ENCODE measurements at places on chromosomes 12 and 14. TPM values are rescaled to one million over a fixed set of nuclear protein-coding genes. Genes with fewer than 3 reads are reported as not detected.
A peak's percentile ranks its signal among the peaks of the same experiment; 100 is the strongest.

- no peak overlapping the region for H3K27ac ChIP-seq
- H3K4me1 ChIP-seq = peaks cover 17% of the 10 kb centered on the region
- H3K4me3 ChIP-seq = no peak overlapping the region
- H3K27me3 ChIP-seq = no peaks in the 10 kb centered on the region
These were observed 154.3 kb upstream of the CCND2 start for GRCh38 chr12:4119157-4119761.

DNA sequence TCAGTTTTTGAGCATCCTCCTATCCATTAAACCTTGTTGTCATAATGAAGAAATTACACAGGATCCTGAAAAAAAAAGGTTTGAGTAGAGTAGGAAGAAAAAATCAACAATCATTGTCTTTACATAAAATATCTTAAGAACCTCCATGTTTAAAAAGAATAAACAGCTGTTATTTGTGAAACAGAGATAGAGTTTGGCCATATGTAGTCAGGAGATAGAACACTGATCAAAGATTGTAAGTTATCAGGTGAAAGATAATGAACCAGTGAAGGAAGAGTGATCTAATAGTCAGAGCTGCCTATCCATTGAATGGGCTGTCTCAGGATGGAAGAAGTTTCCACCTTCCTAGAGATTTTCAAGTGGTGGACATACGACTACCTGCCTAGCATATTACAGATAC is 397.1 kb downstream of the SOX5 start:
- H3K4me1 ChIP-seq = no peaks in the 10 kb centered on the region
- H3K27me3 ChIP-seq = no peaks in the 10 kb centered on the region
- DNase-seq = no peak
- no peaks in the 10 kb centered on the region for H3K36me3 ChIP-seq
- no peak overlapping the region for H3K4me3 ChIP-seq
- no peak overlapping the region for H3K27ac ChIP-seq

DNA sequence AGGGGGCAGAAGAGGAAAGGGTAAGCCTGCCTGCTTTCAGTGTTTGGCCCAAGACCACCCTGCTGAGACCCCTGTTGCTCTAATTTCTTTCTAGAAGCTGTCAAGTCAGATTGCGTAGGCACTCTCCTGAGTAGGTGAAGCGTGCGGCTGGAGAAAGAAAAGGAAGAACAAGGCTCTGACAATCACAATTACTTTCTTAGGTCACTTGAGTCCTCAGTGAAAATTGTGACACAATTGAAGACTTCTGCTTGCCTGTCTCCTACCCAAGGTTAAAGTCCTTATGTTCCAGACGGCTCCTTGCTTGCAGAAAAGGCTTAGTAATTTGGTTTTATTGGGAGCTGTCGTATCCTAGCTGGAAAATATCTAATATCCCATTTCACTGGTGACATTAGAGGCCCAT is 721 bp upstream of the CTSG start:
- H3K4me3 ChIP-seq = no peak overlapping the region
- H3K27me3 ChIP-seq = no peaks in the 10 kb centered on the region
- H3K4me1 ChIP-seq = no peaks in the 10 kb centered on the region
- no peak for DNase-seq
- H3K27ac ChIP-seq = no peak overlapping the region
- H3K36me3 ChIP-seq = no peaks in the 10 kb centered on the region

DNA sequence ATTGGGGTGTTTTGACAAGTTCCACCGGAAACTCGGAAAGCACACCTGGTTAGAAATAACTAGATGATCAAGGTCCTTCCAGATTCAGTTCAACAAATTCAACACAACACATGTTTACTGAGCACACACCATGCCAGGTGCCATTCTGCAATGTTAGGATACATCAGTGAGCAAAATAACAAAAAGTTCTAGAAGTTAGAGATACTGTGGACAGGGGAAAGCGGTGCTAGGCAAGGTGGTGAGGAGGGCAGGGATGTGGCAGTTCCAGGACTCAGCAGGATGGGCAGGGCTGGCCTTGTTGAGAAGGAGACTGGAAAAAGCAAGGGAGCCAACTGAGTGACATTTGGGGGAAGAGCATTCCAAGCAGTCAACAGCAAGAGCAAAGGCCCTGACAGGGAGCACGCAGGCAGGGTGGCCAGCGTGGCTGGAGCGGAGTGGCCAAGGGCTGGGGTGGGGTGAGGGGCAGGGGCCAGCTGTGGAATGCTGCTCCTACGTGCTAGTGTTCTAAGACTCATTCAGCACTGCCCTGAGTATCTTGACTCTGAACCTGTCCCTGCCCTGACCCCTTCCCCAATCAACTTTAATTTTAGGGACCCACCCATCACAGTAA is 19.4 kb upstream of the FAIM2 start:
- H3K27ac ChIP-seq = peak overlapping the region; percentile 5
- H3K27me3 ChIP-seq = no peaks in the 10 kb centered on the region
- H3K36me3 ChIP-seq = no peaks in the 10 kb centered on the region

DNA sequence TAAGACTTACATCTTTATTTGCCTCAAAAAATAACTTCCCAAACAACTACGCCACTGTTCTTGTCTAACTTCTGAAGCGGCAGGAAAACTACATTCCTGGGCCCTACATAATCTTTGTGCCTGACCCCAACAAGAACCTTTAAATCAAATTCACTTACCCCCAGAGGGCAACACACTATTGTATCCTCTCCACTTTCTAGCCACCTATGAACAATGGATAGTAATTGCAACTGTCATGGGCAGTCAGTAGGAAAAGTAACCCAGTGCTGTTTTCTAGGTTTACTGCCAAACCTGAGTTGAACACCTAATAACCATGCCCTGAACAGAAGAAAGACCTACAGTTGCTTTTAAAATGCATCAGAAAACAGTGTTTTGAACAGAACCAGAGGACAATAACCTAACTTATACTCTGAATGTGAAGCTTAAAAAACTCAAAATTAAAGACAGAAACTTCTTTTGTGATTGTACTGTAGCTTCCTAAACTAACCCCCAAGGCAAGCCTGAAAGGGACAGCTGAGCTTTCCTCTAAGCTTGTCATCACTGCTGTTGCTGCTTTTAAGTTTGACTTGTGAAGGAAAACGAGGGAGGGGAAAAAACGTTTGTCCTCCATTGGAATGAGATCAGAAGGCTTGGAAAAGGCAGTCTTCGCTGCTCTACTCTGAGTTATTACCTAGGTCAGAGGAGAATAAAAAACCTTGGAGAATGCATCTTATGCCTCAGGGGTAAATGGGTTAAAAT is 195.7 kb downstream of the SOX5 start:
- H3K27ac ChIP-seq = no peak overlapping the region
- no peak overlapping the region for H3K4me3 ChIP-seq
- DNase-seq = no peak
- H3K4me1 ChIP-seq = no peaks in the 10 kb centered on the region
- no peaks in the 10 kb centered on the region for H3K36me3 ChIP-seq
- no peaks in the 10 kb centered on the region for H3K27me3 ChIP-seq

- H3K36me3 ChIP-seq = no peaks in the 10 kb centered on the region
- no peaks in the 10 kb centered on the region for H3K4me1 ChIP-seq
- H3K27ac ChIP-seq = peak overlapping the region; percentile 57
- H3K4me3 ChIP-seq = peak overlapping the region; percentile 38
These were observed 30.3 kb downstream of the DMAC2L start for GRCh38 chr14:50342221-50343078.

GRCh38 chr12:117273091-117273490 is 82.8 kb upstream of the FBXO21 start:
- H3K4me3 ChIP-seq = no peak overlapping the region
- H3K36me3 ChIP-seq = no peaks in the 10 kb centered on the region
- H3K4me1 ChIP-seq = no peaks in the 10 kb centered on the region

DNA sequence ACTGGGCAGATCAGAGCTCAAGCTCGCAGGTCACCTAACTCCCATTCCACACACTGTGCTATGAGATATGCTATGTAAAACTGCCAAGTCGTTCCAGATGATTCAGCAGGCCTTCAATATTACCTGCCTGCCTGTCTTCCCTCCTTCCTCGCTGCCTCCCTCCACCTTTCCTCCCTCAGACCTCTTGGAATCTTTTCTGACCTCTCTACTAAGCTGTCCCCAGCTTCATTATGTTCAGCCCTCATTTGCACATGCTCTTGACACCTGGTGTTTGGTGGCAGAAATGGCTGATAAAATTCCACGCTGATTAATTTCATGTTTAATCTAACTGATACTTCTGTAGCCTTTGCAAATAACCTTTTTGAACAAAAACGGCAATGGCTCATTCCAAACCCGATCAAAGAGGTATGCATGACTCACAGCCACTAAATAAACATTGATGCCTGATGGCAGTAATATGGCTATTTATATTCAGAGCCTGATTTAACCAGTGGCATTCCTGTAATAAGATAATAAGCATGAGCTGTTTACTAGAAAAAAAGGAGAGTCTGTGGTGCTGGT is 130.8 kb upstream of the EGLN3 start:
- no peak overlapping the region for H3K4me3 ChIP-seq
- peak overlapping the region; percentile 36 for H3K27ac ChIP-seq
- DNase-seq = no peak
- no peaks in the 10 kb centered on the region for H3K36me3 ChIP-seq

DNA sequence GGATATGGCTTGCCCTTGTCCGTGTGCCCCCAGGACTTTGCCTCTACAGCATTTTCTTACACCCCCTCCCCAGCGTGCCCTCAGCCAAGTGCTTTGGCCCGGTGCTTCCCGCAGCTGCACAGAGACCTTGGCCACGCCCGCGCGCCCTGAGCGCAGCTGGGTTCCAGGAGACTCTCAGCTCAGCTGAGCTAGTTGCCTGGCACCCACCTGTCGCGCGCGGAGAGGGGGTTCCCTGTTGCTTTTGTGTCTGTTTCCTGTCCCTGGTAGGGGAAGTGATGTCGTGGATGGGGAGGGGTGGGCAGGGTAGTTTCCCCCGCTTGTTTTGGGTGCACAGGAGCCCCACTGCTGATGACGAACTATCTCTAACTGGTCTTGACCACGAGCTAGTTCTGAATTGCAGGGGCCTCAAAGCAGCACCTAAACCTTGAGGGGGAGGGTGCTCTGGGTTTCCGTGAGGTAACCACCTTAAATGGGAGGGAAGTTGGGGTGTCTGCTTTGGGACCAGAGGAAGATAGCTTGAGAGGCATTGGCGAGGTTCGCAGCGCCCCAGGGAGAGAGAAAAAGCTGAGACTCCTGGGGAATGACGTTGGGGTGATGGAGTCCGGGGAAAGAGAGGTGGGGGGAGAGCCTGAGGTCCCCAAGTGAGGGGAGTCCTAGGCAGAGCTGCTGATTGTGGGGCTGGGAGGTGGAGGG is 1.5 kb downstream of the DIO3 start:
- H3K36me3 ChIP-seq = peaks cover 2% of the 10 kb centered on the region
- H3K27ac ChIP-seq = no peak overlapping the region
- no peak for DNase-seq

GRCh38 chr14:24088095-24088494 is 6.0 kb upstream of the PCK2 start:
- H3K36me3 ChIP-seq = no peaks in the 10 kb centered on the region
- no peak overlapping the region for H3K27ac ChIP-seq
- no peaks in the 10 kb centered on the region for H3K27me3 ChIP-seq
- H3K4me3 ChIP-seq = no peak overlapping the region
- H3K4me1 ChIP-seq = no peaks in the 10 kb centered on the region

DNA sequence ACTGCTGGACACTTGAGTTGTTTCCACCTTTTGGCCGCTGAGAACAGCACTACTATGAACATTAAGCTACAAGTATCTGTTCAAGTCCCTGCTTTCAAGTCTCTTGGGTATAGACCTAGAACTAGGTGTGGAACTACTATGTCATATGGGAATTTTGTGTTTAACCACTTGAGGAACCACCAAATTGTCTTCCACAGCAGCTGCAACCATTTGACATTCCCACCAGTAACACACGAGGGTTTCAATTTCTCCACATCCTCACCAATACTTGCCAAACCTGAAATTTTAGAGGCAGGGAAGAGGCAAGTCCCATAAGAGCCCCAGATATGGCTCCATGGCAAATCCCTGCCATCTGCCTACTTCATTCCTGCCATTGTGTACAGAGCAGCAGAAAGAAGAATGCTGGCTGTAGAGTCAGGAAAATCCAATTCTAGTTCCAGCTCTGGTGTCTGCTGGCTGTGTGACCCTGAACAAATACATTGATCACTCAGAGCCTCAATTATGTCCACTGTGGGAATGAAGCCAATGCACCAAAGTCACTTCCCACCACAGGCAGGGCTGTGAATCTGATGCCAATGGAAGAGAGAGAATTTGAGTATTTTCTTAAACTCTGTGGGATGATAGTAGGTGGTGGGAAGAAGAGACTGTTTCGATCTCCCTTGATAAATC is 17.8 kb downstream of the PITPNM2 start:
- peaks cover 31% of the 10 kb centered on the region for H3K4me1 ChIP-seq
- no peaks in the 10 kb centered on the region for H3K36me3 ChIP-seq
- DNase-seq = no peak
- H3K4me3 ChIP-seq = no peak overlapping the region

DNA sequence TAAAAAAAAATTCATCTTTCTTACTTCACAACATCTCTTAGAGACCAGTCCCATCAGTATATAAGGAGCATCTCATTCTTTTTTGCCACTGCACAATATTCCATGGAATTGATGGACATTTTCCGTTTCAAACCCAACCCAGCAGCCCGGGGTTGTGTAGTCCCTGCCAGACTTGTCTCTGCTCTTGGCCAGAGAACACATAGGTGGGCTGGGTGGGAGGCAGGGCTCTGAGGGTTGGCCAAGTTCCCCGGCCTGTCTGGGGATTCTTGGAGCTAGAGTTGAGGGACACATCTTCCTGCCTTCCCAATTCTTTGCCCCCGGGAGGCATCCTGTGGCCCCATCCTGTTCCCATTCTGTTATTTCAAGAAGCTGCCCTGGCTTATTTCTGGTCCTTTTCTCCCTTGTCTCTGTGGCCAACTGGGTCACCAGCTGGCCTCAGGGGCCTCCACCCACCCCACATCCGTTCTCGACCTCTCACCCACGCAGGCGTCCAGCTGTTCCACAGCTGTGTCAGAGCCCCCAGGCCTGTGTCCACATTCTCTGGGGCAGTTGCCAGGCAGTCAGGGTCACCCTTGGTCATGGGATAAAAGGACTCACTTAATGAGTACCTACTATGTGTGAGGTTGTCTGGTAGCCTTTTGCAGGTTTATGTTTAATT is 52.0 kb upstream of the CCDC63 start:
- peak; percentile 84 for DNase-seq
- no peaks in the 10 kb centered on the region for H3K27me3 ChIP-seq
- H3K4me3 ChIP-seq = no peak overlapping the region
- H3K36me3 ChIP-seq = no peaks in the 10 kb centered on the region
- H3K27ac ChIP-seq = no peak overlapping the region
- H3K4me1 ChIP-seq = no peaks in the 10 kb centered on the region

The C14orf132 gene
- 10.4 TPM for total RNA-seq

The LBHD2 gene
- total RNA-seq = not detected
